CD4-positive, alpha-beta memory T cell (primary cell): ENCODE measurements at places on chromosomes 5 and 9. TPM values are rescaled to one million over a fixed set of nuclear protein-coding genes. Genes with fewer than 3 reads are reported as not detected.

The TCF7 gene
- 841 TPM for total RNA-seq

The NMUR2 gene
- not detected for total RNA-seq

The RGS7BP gene
- not detected for total RNA-seq

The PPP3R2 gene
- not detected for total RNA-seq

The OLFM1 gene
- not detected for total RNA-seq

The FUT7 gene
- total RNA-seq: 4.6 TPM

The UGT3A2 gene
- not detected for total RNA-seq

The CNTNAP3 gene
- not detected for total RNA-seq

The COL15A1 gene
- total RNA-seq: not detected

The DRD1 gene
- total RNA-seq: not detected

The GRIA1 gene
- total RNA-seq: not detected

The BOD1 gene
- 35.7 TPM for total RNA-seq

The PCDHGA3 gene
- total RNA-seq: 0.26 TPM
